ENCODE measurements at places on chromosomes 5 and 9.

DNA sequence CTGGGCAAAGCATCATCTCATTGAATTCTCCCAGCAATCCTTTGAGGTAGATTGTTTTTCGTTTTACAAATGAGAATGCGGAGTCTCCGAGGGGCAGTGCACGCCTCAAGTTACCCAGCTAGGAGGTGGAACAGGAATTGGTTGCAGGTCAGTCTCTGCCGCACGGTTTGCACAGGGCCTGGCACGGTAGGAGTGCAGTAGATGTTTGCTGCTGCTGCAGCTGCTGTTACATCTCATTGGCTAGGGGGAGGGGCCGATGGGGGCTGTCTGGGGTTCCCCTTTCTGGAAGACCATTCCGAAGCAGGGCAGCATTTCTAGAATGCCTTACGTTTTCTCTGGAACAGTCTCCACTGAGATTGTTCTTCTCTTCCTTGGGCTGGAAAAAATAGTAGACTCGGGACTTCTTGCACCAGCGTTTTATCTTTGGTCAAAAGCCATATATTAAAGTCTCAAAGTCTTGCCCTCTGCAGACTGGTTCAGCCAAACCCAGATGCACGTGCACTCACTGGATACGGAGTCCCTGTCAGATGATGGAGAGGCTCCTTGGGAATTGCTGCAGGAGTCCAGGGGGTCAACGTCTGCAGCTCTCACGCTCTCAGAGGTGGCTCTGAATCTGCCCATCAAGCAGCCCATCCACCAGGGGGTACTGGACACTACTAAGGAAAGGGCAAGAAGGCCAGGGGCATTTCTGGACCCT lies 1.2 kb downstream of the USP20 start:
- no peak for DNase-seq

DNA sequence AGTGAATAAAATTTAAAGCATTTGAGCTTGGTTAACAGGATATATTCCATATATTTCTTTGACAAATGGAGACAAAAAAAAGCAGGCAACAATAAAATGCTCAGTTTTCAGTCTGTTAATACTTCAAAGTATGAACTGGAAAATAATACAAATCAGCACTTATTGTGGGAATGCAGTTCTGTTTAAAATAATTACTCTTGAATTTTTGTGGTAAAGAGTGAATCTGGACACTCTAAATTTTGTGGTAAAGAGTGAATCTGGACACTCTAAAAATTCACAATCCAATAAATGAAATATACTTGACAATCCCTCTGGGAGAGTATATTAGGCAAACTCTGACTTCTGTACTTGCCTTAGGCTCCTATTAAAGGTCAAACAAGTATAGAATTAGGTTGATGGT lies 141.9 kb upstream of the RASA1 start:
- no peak for DNase-seq

GRCh38 chr5:145780982-145781381 lies 54.2 kb downstream of the PRELID2 start:
- DNase-seq: no peak

DNA sequence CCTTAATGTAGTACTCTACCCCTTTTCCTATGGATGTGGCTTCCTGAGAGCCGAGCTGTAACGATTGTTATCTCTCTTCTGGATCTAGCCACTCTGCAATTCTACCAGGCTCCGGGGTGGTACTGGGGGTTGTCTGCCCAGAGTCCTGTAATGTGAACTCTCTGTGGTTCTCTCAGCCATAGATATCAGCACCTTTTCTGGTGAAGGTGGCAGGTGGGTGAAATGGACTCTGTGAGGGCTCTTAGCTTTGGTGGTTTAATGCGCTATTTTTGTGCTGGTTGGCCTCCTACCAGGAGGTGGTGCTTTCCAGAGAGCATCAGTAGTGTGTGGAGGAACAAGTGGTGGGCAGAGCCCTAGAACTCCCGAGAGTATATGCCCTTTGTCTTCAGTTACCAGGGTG lies 122.1 kb downstream of the GABRG2 start:
- DNase-seq: no peak

GRCh38 chr5:44747396-44747795 lies 61.4 kb upstream of the MRPS30 start:
- DNase-seq: no peak

- DNase-seq: no peak
Observed at GRCh38 chr5:60856066-60856465, 12.0 kb upstream of the ELOVL7 start.

DNA sequence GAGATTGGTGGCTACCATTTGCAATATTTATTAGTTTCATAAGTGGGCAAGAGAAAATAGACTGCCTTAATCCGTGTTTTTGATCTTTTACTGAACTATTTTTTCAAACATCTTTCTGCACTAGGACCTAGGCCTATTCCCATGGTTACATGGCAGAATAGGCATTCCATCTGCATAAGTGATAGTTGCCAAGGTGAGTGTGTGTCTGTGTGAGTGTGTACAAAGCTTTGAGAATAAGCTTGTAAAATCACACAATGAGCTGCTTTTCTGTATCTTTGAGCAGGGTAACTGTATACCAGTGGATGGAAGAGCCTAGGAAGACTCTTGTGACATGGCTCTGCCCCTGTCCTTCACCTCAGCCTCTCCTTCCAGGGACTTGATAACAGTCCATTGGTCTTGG lies 92.7 kb downstream of the SGCD start:
- DNase-seq: no peak

- no peak for DNase-seq
Observed at GRCh38 chr5:158473016-158473635, 614.2 kb upstream of the CLINT1 start.

DNA sequence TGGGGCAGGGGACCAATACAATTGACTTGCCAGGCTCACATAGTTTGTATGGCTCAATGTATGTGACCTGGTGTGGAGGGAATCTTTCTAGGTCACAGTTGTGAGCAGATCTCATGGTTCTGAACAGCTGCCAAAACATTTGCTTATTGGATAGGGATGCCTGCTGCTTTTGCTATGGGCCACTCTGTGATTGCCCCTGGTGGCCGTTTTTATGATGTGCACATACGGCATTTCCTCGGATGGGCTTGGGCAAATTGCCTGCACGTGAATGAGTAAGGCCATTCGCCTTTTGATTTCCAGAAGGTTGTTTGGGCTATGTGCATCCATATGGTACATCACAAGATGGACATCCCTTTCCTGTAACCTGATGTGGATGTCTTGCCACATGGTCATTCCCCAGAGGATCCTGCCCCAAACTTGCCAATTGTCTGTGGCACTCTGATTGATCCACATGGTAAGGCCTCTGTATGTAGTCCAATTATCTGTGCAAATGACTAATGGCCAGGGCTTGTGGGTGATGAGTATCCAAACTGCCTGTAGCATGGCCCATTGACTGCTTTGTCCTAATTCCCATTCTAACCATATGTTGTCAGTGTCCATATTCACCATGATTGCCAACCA lies 10.7 kb upstream of the SLC22A4 start:
- no peak for DNase-seq

- no peak for DNase-seq
Observed at GRCh38 chr5:174667526-174667925, 56.9 kb upstream of the MSX2 start.

GRCh38 chr5:77133061-77133758 lies 46.1 kb upstream of the ZBED3 start:
- no peak for DNase-seq

DNA sequence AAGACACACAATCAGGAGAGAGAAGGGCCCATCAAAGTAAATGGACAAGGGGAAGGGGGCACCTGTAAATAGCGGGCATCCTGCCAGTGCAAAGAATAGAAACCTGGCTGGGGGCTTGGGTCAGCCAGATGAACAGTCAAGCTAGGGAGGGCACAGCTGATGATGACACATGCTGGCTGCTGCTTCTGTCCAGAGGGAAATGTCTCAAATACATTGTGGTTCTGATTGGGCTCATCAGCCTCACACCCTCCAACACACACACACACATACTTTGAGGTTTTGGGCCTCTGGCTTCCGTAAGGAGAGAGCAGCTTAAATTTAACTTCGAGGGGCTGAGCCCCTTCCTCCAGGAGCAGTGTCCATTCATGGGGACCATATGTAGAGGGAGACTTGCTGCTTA lies 27.6 kb upstream of the SPATA31E1 start:
- DNase-seq: no peak

- no peak for DNase-seq
Observed at GRCh38 chr9:127039492-127039891, 82.9 kb downstream of the ANGPTL2 start.

- DNase-seq: no peak
Observed at GRCh38 chr5:178991190-178992145, 3.7 kb downstream of the GRM6 start.

GRCh38 chr5:4093970-4094369 lies 498.3 kb downstream of the IRX1 start:
- DNase-seq: no peak

DNA sequence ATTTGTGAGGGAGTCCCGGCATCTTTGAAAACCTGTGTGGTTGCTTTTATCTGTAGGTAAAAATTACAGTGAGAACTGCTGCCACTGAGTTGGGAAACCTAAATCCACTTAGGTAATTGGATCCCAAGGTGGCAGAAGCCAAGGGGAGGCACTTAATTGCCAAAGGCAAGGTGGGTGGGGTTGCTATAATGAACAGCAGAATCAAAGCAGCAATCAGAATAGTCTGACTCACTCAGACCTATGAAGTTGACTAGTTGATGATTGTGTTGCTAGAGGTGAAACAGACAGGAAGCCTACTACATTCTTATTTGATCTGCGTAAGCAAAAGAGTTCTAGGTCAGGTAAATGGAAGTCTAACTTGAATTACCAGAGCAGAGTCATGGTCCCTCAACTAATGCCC lies 17.3 kb upstream of the BICD2 start:
- no peak for DNase-seq

- DNase-seq: no peak
Observed at GRCh38 chr5:32780508-32780919, 69.4 kb downstream of the NPR3 start.

DNA sequence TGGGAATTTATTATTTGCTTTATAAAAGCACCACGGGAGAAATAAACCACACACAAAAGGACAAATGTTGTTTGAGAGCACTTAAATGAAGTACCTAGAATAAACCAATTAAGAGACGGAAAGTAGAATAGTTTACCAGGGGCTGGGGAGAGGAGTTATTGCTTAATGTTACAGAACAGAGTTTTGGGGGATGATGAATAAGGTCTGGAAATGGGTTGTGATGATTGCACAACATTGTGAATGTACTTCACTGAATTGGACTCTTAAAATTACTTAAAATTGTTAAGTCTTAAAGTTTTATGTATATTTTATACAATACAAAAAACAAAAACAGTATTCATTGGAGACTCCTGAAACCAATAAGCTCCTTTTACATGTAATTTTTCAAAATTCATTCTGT lies 1.5 kb downstream of the ZBTB43 start:
- DNase-seq: no peak

- no peak for DNase-seq
Observed at GRCh38 chr9:38689678-38690077, 30.3 kb downstream of the FAM240B start.

- DNase-seq: no peak
Observed at GRCh38 chr9:129944506-129945116, 98.4 kb downstream of the FNBP1 start.

- DNase-seq: no peak
Observed at GRCh38 chr5:119396030-119396664, 40.3 kb downstream of the TNFAIP8 start.

DNA sequence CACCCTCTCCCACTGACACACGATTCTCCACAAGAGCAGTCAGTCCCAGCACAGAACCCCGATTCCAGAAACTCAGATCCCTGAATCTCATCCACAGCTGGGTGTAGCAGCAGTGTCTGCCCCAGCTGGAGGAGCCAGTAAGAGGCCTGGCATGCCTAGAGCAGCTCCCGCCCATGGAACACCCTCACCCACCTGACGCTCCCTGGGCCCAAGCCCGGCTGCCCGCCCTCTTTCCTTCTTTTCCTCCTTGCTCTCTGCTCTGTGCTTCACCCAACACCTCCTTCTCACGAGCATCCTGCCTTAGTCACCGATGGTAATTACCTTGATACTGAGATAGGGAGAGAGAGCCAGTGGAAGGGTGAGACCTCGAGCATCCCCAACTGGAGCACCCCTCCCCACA lies 8.7 kb downstream of the PCDH1 start:
- DNase-seq: no peak

DNA sequence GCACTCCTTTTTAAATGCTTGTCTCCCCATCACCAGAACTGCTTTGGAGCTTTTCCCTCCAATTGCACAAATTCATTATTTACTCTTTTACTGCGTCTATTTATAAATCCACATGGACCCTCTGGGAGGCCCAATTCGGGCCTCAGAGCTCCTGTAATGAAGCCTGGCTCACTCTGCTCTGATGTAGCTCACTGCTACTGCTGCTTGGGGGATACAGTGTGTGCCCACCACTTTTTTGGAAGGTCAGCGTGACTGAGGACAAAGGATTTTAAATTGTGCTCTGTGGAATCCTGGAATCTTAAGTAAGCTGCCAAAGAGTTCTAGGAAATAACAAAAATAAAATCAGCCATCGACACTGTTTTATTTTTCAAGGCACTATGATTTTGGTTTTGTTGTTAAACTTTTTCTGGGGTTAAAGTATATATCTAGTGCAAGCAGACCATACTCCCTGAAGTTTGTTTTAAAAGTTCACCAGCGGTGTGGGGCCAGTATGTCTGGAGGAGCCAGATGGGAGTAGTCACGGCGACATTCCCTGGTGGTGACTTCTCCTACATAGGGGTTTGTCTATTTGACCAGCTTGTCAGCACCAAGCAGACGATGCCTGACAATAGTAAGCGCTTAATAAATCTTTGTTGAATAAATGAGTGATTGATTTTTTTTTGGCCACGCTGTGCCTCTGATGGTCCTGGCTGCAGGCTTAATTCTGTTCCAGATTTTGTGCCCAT lies 142.8 kb downstream of the TMEM38B start:
- no peak for DNase-seq

DNA sequence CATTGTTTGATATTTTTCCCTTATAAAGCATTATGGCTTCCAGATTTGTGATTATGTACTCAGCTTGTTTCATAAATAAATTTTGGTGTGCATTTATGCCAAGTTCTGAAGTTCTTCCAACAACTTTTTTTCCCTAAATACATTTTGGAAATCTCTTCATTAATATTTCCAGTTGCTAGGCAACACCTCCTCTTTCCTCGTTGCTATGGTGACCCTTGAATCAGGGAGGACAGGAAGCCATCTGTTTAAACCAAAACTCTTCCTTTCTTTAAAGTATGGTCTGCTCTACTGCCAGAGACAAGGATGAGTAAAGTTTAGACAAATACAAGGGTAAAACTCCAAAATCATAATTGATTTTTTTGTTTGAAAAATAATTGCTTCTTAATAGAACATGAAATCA lies 779.3 kb downstream of the CDH9 start:
- DNase-seq: no peak

GRCh38 chr9:105500108-105500766 lies 52.4 kb downstream of the FSD1L start:
- no peak for DNase-seq

GRCh38 chr5:133793756-133794465 lies 174.5 kb downstream of the C5orf15 start:
- no peak for DNase-seq

GRCh38 chr9:129560881-129561306 lies 60.0 kb downstream of the C9orf50 start:
- DNase-seq: no peak

DNA sequence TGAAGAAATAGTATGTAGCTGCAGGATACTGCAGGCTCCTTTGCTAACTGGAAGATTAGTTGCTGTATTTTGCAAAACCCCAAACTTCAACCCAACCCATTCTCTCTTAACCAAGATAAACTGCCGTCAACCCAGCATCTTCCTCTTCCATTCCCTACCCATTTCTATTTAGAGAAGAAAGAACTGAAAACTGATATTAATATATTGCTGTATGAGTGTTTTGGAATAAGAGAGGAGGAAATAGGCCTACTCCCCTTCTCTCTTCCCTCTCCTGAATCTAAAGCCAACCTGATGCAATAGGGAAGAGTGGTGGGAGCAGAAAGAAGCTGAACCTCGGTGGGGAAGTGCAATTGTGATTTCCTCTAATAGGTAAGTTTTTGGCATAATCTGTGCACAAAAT lies 83.7 kb downstream of the TMEM215 start:
- DNase-seq: no peak
